ENCODE measurements at places on chromosomes 2 and 18.

GRCh38 chr2:12896318-12896982, 179.7 kb downstream of the TRIB2 start:
- DNase-seq = no peak

DNA sequence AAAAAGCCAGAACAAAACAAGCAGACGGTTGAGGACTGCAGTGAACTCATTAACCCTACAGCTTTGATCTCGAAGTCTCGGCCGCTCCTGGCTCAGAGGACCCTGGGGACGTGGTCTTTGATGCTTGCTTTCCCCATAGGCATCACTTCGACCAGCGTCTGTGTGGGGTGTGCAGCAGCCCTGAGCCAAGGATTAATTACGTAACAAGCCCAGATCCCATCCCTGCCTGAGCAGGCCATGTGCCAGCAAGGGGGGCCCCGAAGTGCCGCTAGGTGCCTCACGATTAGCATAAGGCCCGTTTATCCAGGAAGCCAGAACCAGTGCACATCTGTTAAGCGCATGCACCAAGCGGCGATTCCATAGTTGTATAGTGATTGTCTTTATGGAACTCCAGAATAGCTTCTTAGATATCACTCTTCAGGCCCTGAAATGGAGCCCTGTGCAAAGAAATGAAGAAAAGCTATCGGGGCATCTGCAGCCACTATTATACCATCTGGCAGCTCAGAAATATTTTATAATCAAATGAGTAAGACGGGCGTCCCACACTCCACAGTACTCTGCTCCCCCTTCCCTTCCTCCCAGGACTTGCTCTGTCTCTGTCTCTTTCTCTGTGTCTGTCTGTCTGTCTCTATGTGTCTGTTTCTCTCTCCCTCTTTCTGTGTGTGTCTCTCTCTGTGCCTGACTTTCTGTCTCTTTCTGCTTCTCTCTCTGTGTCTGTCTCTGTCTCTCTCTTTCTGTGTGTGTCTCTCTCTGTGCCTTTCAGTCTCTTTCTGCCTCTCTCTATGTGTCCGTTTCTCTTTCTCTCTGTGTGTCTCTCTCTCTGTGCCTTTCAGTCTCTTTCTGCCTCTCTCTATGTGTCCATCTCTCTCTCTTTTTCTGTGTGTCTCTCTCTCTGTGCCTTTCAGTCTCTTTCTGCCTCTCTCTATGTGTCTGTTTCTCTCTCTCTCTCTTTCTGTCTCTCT, 41.7 kb downstream of the HPCAL1 start:
- DNase-seq = no peak

- no peak for DNase-seq
These were observed 660.6 kb downstream of the NYAP2 start for GRCh38 chr2:226059961-226060627.

GRCh38 chr2:30888852-30889409, 81.7 kb upstream of the CAPN13 start:
- DNase-seq = no peak

DNA sequence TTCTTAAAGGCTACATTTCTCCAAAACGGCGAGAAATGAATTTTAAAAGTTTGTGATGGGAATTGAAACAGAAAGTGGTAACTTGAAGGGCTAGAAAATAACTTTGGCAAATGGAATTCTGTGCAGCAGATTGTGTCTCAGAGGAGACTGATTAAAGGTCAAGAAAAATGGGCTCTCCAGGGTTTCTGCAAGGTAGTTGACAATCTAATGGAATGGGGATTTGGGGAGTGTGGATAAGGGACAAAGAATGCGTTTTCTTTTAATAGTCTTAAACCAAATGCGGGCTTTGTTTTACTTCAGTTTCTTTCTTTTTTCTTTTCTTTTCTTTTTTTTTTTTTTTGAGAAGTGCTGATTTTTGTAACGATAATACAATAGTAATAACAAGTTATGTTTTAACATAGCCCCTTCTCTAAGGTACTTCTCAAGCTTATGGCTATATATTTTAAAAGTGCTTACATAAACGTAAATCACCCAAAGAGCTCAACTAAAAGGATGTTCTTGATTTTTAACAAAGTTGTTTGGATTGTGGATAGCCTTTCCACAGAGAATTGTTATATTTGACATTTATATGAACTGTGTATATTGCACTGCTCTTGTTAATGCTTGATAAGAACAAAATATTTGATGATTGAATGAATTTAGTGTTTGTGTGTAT, 36.6 kb downstream of the CAMKMT start:
- no peak for DNase-seq

DNA sequence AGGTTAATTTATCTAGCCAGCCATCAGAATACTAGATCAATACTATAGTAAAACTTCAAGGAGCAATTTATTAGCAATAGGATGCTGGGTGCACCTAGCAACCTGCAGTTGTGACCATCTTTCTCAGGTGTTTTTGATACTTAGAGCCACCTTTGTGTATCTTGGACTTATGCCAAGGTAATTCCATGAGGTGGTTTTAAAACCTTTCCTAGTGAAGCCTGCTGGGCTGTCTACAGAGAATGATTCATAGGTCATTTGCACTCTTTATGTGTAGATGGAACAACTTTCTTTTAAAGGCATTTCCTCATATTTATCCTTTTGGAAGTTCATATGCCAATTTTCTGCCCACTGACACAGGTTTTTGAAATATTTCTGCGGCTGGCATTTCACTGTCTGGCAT, 1030.1 kb upstream of the POU3F3 start:
- no peak for DNase-seq

- DNase-seq = no peak
These were observed 17.7 kb downstream of the NXPH2 start for GRCh38 chr2:138762533-138762932.

- DNase-seq = no peak
These were observed 790.3 kb downstream of the ERBB4 start for GRCh38 chr2:211748339-211748738.

Data from globus pallidus (tissue), 1 donor.